Stimulated activated CD4-positive, alpha-beta T cell treated with anti-CD3 and anti-CD28 coated beads, Interleukin-1b, Interleukin-23, amount 100 ng/mL, for 1 hour (primary cell): ENCODE measurements at places on chromosomes 3 and 15.

DNA sequence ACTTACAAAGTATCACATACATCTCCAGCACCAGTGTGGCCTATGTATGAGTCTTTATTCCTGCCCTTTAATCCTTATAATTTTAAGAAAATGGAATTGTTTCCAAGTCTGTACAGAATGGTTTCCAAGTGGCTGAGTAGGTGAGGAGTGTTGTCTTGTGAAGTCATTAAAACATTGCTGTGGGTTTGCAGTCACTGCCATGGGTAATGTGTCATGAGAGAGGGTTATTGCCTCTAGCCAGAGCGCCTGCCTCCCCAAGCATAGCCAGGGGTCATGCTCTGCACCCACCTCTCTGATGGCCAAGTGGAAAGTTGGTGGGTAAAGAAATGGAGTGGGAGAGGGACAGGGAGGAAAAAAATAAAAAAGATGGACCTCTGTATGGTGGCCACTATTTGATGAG is 25.3 kb downstream of the TRAK1 start:
- no peak for DNase-seq

GRCh38 chr3:51024765-51025632 is 350.3 kb downstream of the DOCK3 start:
- DNase-seq = peak; percentile 50

DNA sequence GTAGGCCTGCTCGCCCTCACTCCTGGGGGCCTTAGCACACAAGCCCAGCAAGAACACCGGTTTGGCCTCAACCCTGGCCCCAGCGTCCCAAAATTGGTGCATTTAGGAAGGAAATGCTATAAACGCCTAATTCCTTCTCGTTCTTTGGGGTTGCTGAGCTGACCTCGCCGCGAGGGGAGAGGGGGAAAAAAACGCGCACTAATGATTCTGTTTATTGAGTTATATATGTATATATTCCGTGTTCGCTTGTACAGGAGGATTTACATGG is 3.9 kb downstream of the FEZF2 start:
- no peak for DNase-seq

DNA sequence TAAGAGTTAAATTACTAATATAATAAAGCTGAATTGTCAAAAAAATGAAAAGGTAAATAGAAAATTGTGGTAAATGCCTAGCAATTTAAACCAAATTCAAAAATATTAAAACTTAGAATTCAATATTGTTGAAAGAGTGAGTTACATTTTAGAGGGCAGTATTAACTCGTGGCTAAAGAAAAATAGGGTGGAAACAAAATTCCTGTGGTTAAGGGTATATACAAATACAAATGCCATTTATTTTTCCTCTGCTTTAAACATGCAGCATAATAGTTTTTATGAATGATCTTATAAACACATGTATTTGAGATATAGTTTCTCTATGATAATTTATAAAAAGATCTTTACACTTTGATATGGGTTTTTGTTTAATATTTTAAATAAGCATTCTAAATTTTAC is 79.0 kb downstream of the NEDD4 start:
- DNase-seq = no peak

- no peak for DNase-seq
Observed at GRCh38 chr3:38648659-38649499, 608 bp downstream of the SCN5A start.

DNA sequence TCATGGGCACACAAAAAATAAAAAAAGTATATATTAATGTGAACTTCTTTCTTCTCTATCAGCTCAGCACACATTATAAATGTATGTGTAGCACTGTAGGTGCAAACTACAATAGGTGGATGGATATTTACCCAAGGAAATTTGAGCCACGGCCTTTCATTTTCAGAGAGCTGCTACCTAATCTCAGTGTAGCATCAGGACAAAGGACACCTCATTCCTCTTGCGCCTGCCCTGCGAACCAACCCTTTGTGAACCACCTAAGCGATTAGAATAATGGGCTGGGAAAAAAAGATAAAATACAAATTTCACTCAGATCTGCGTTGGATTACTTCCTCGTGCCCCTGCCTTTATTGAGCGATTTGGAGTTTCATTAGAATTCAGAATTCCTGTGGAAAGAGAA is 263.2 kb downstream of the NR2F2 start:
- DNase-seq = no peak

- DNase-seq = no peak
Observed at GRCh38 chr3:128133273-128133883, 9.8 kb upstream of the RUVBL1 start.
